ENCODE measurements at places on chromosomes 2 and 18.

GRCh38 chr2:38215993-38216392 lies 140.0 kb upstream of the CYP1B1 start:
- DNase-seq = no peak

DNA sequence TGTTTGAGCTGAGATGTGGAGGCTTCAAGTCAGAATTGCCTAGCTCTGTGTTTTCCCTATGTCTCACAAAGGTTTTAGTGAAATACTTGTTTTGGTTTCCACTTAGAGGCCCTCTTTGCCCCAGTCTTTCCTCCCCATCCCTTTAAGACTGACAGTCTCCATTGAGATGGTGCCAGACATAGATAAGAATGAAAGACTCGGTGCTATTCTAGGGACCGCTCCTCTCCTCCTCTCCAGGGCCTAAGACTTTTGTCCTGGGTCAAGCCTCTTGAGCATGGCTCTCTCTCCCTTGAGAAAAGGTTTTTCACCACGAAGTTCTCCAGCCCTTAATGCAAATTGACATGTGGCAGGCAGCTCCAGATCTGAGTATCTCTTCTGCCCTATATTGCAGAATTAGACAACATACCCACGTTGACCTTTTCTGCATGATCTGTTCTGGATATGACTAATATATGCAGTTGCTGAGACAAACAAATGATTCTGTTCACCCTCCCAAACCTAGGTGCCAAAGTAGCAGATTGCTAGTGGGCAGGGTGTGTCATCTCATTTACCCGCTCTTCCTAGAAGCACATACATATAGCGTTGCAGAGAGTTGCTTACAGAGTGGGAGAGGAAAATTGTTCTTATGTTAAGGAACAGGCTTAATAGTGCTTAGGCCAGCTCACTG lies 47.5 kb upstream of the ACSL3 start:
- DNase-seq = no peak

DNA sequence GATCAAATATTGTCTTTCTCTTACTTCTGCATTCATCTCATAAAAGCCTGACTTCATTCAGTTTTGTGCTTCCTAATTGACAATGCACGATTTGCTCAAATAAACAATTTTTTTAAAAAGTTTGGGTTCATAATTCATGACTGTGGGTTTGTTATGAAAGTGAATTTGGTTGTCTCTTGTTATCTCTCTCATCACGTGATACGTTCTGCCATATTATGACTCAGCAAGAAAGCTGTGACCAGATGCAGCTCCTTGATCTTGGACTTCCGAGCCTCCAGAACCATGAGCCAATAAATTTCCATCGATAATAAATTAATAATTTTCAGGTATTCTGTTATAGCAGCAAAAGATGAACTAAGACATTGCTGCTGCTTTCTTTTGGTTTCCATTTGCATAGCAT lies 156.5 kb upstream of the LRATD1 start:
- no peak for DNase-seq

DNA sequence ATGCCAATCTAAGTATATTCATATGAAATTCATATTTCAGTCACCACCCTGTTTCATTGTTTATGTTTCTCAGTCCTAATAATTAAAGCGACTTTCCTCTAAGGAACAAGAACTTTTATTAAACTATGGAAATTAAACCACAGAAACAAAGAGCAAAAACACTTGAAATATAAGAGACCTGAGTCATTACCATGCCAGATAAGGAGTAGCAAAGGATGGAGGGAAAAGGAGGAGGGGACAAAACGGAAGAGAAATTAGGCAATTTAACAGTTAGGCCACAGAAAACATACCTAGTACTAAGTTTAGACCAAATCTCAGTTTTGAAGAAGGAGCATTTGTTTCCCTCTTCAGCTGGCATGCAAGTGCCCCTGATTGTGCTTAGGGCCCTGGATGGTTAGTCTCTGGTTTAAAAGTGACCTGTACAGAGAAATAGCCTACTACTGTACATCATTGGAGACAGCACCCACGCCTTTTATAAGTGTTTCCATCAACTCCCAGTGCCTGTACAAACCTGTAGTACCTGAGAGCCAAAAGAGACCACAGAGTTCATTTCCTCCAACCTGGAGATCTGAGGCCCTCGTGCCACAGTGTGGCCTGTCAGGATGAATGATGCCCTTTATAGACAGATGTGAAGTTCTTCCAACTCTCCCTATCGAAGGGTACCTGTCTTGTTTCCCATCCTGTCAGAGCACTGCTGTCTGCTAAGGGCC lies 74.5 kb downstream of the SPATS2L start:
- DNase-seq = no peak

DNA sequence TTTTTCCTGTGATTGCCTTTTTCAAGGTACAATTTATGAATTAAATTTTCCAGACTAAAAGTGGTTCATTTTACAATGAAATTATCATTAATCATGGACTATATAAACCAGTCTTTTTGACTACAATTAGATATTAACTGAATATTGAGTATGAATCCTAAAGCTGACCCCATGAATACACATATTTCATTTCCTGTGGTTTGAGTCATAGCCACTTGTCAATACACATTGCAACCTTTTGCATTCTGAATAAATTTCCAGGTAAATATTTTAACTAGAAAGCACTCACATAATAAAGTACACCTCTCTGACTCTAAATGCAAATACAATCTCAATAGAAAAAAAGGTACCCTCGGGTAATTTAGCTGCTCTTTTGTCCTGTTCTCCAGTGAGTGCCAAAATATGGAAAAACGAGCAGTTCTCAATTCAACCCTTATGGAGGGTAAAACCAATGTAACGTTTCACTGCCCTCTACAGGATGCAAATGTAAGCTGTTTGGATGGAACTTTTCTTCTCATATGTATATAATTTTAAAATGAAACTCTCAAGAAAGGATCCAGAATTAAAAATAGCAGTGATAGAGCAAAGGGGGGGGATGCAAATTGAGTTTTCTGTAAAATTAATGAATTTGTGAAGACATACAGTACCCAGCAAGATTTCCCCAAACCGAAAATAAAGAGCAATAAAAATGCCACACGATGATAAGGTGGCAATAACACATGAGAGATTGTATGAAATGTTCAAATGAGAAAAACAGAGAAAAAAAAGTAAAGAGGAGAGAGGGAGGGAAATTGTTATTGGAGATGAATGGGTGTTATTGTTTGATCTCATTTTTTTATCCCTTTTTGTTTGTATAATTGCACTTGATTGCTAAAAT lies 1795.7 kb upstream of the PIK3C3 start:
- no peak for DNase-seq

GRCh38 chr2:705971-706511 lies 28.8 kb upstream of the TMEM18 start:
- no peak for DNase-seq

GRCh38 chr18:46755315-46756024 lies 1.4 kb downstream of the ST8SIA5 start:
- no peak for DNase-seq

DNA sequence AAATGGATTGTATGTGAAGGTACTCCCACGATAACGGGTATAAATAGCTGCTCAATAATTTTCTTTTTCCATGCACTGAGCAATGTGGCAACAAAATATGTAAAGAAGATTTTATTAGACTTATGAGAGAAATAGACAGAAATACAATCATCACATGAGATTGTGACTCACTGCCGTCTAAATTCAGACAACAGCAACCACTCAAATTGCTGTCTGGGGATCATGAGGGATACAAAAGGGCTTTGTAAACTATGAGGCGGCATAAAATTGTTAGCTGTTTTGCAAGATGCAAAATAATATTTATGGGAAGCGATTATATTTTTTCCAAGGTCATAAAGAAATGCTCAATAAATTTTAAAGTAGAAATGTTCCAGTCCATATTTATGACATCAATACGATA lies 259.1 kb upstream of the AGAP1 start:
- DNase-seq = no peak

- DNase-seq = no peak
These were observed 335.5 kb downstream of the CLIP4 start for GRCh38 chr2:29450596-29451222.

GRCh38 chr2:3126171-3126910 lies 251.3 kb downstream of the EIPR1 start:
- no peak for DNase-seq

DNA sequence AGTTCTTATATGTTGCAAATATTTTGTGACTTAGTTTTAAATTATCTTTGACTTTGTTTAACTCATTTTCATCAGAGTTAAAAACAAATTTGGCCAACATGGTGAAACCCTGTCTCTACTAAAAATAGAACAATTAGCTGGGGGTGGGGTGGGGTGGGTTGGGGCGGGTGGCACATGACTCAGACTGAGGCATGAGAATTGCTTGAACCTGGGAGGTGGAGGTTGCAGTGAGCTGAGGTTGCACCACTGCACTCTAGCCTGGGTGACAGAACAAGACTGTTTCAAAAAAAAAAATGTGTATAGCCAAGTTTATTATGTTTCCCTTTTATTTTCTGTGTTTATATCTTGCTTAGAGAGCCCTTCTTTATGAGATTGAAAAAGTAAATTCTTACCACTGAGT lies 14.2 kb upstream of the LIPG start:
- DNase-seq = no peak

- no peak for DNase-seq
These were observed 11.4 kb upstream of the EPB41L5 start for GRCh38 chr2:120001471-120001870.

DNA sequence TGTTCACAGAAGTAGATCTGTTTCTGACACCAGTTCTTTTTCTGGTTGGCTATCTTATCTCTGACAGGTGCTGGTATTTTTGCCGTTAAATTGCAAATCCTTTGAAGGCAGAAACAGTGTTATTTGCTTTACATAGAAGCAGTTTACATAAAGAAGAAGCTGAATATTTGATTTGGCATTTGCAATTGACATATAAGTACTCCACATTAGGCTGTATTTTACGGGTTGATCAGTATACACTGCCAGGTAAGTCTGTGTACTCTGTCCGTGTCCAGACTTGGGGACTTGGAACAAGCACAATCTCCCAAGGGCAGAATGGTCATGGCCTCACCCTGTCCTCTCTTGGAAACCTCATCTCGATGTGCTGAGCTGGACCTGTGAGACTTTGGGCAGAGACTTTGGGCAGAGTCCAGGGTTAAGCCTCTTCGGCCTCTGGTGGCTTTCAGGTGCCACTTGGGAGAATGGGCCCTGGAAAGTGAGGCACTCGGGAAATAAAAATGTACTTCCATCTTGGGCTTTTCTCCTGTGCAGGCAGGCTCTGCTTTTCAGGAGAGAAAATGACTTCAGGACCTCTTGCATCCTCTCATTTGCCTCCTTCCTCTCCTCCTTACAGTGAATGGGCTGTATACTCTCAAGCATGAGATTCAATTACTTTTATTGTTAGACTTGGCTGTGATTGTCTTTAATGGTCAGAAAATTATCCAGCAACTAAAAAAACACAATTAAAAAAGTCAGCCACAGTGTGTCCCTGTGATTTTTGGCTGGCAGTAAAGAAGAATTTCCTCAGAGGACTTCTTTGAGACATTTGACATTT lies 108.5 kb downstream of the RAPGEF4 start:
- DNase-seq = no peak

- DNase-seq = no peak
These were observed 46.8 kb downstream of the CDH19 start for GRCh38 chr18:66557091-66557490.

DNA sequence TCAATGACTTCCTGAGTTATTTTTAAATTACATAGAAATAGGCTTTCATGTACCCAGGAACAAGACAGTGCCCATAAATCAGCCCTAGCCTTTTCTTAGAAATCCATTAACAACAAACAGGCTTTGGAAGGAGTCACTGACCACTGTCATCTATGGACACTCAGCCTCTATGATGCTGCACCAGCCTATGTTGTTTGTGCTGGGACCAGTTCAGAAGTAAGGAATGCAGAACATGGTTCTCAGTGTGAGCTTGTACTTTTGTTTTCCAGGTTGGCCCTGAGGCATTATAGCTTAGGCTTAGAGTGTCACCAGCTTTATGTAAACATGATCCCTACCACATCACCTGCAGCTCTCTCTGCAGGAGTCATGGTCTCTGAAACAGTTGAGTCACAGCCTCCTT lies 335.7 kb upstream of the CDH7 start:
- no peak for DNase-seq

- DNase-seq = peak; percentile 28
These were observed 66.2 kb downstream of the HS1BP3 start for GRCh38 chr2:20584399-20585358.

DNA sequence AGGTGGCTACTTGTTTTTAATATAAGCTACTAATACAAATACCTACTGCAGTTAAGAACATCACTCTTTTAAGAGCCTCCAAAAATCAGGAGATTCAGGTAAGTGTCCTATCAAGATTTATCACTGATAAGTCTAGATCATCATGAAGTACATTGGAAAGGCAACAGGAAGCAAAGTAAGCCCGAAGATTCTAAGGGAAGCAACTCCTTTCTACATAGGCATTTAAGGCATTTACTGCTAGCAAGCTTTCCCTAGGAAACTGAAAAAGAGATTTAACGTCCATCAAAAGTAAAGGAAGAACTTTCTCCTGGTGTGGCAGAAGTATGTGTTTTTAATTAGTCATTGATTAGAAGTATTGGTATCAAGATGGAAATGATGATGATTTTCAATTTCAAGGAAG lies 3.7 kb downstream of the STK17B start:
- DNase-seq = no peak

- DNase-seq = no peak
These were observed 64.0 kb downstream of the NDUFA10 start for GRCh38 chr2:239960929-239961661.

DNA sequence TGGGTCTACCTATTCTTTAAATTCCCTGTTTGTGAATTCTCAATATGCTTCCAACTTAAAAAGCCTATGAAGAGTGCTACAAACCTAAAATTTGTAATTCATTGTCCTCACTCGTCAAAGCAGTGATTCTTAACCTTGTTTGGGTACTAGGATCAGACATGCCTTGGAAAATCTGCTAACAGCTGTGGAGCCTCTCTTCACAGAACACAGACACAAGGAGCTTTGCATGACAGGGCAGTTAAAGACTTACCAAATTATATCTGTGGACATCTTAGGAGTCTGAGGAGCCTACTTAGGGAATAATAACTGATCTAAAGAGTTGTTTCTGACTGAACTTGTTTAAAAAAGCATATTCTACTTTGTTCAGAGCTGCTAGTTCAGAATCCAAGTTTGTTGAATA lies 38.1 kb downstream of the TMEM87B start:
- no peak for DNase-seq

- no peak for DNase-seq
These were observed 495 bp upstream of the TTC32 start for GRCh38 chr2:19902216-19902740.

GRCh38 chr18:3060667-3061580 lies 48.0 kb upstream of the LPIN2 start:
- DNase-seq = no peak

- no peak for DNase-seq
These were observed 15.4 kb downstream of the C2orf81 start for GRCh38 chr2:74406035-74406434.

DNA sequence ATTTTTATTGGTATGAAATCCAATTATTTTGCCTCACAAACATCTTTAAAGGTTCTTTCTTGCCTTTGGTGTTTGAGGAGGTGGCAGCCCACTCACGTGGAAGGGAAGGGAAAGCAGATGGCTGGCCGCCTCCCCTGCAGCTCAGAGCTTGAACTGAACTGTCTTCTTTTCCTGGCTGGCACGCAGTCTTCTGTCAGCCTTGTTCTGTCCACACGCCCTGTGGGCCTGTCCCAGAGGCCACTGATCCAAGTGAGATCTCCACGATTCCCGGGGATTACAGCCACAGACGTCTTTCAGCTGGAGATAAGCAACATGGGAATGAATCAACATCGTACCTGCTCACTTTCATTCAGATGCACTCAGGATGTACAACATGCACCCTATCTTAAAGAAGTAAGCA lies 73.3 kb downstream of the TMEM18 start:
- DNase-seq = no peak
